ENCODE measurements at places on chromosomes 13 and 19.

- DNase-seq = no peak
Measured at GRCh38 chr19:38911388-38912001, 491 bp downstream of the CCER2 start.

GRCh38 chr13:93080587-93080986 is 146.0 kb upstream of the GPC6 start:
- DNase-seq = no peak

DNA sequence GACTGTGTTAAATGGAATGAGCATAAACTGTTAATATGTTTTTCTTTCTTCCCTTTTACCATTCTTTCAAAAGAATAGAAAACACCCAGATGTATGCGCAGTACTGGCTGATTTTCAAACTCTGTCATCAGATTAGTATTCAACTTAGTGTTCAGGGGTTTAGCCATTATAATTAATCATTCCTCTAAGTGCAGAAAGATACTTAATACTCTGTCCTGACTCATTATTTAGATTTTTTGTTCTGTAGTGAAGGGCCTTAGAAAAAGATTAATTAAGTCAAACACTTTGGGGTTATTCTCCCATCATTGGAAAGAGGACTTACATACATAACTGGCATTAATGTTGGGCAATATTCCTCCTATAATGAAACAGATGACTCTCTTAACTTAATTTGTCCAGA is 1316.7 kb upstream of the SLC10A2 start:
- no peak for DNase-seq

DNA sequence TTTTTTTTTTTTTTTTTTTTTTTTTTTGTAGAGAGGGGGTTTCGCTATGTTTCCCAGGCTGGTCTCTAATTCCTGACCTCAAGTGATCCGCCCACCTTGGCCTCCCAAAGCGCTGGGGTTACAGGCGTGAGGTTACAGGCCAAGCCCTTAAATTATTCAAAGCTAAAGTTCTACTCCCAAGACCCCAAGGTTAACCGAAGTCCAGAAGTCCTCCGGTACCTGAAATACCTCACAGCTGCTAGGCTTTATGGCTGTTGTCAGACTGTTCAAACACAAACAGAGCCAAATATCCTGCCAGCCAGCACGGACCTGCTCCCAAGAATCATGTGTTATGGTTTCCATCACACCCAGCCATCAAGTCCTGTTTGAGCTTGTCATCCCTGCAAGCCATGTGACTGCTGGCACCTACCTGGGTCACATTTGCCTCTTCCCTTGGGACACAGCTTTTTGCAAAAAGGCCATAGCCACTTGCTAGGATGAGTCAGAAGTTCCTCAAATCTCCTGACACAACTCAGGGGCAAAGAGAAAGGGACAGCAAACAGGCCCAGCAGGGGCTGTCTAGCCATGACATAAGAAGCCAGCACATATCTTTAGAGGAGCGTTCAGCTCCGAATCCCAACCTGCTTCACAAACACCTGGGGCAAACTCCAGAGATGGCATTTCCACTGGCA is 129.9 kb downstream of the FOXO1 start:
- no peak for DNase-seq

DNA sequence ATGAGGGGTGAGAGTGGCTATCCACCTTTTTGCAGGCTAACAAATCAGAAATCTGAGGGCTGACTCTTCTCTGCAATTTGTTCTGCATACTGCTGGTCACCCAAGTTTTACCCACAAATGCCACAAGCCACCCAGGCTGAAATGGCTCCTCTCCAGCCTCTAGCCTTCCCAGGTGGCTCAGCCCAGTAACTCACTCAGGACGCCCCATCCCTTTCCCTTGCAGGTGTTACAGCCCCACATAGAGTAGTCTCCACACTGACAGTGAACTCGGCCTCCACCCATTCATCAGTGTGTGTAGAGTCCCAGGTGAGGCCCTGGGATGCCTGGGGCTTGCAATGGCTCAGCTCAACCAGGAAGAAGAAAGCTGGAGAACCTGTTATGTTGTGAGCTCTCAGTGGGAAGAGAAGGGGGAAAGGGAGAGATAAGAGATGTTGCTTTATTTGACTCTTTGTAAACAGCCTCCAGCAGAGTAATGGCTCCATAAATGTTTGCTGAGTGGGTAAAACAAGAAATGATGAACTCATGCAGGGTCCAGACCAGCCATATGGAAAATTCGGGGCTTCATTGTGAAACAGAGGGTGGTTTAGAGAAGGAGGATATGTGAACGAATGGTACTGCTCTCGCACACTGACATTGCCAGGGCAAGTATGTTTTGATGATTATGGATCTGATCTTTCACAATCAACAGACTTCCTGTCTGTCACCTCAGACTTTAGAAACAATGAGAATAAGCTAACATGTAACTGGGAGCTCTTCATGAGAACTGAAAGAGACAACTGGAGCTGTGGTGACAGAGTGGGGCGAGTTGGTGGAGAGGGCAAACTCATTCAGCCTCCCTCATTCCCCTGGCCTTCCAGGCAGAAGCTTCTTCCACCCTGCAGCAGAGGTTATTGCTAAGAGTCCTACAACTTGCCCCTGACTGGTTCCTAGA is 74.2 kb upstream of the RFC3 start:
- no peak for DNase-seq

DNA sequence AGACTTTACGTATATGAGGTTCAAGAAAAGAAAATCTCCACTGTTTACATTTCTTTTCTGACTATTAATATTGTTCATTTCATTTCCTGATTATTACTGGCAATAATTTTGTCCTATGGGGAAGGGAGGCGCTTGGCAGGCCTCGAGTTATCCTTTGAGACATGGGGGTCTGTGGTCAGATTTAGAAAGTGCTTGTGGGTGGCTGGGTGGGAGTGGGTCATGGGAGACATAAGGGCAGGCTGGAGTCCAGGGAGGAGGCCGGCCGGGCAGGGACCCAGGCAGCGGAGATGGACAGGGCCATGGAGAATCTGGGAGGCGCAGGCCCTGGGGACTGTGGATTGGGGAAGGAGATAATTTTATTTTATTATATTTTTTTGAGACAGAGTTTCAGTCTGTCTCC is 40.1 kb downstream of the LTBP4 start:
- no peak for DNase-seq

DNA sequence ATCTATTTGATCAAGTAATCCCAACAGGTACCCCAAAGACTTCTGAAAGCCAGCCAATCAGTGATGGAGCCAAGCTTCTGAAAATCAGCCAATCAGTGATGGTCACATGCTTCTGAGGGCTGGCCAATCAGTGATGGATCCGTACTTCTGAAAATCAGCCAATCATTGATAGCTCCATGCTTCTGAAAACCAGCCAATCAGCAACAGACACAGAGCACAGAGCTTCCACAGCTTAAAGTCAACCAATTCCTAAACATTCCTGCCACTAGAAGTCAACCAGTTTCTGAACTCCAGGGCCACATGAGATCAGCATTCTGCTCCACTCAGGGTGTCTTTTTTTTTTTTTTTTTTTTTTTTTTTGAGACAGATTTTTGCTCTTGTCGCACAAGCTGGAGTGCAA is 8.2 kb upstream of the HSD17B14 start:
- no peak for DNase-seq

GRCh38 chr19:16527971-16528521 is 14.2 kb downstream of the CHERP start:
- DNase-seq = no peak

DNA sequence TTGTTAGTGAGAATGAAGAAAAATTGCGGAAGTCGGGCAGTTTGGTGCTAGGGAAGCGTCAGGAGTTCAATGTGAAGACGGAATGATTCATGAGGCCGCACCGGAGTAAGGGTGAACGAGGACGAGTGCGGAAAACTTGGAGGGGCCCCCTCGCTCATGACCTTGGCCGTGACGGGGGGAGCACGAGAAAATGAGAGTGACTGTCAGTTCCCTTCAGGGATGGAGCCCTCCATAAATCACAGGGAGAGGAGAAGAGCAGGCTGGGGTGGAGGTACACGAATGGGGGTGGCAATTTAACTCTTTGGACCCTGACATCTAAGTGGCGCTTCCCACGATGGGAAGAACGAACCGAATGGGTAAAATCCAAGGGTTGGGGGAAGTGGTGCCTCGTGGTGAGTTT is 486.4 kb downstream of the TSHZ3 start:
- no peak for DNase-seq

DNA sequence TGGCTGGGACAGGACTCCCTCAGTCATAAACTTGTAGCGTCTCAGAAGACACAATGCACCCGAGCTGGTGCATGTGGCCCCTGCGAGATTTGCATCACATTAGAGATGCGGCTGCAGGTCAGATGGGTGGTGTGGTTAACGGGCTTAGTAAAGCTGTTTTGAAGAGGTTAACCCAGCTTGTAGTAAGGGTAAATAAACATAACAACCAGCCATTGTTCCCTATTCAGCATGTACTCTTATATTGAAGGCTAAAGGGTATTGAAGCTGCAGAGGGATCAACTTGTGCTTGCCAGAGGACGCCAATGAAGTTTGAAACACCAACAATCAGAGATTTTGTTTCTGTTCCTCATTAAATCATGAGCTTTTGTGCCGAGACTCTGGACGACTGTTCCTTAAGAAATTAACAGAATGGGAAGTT is 79.4 kb downstream of the ZIC5 start:
- no peak for DNase-seq

DNA sequence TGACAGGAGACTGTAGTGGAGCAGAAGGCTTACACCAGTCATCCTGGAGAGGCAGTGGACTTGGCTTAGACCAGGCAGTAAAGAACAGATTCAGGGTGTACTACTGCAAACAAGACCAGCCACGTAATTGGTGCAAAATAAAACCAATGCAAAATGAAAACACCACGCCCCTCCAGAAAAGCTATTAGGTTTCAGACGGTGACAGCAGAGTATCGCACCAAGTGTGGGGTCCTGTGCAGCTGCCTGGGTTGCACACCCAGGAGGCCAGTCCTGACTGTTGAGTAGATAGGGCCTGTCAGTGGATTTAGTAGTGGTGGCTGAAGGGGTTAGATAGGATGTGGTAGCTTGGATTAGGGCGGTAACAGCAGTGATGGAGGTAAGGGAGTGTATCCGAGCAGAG is 5.4 kb upstream of the PRKACA start:
- no peak for DNase-seq

- DNase-seq = no peak
Measured at GRCh38 chr19:18340190-18340989, at the start of gene PGPEP1. Gene PGPEP1, plus strand, starts transcription at chr19:18340598. Its CDS starts 84 bp downstream, at chr19:18340682.

DNA sequence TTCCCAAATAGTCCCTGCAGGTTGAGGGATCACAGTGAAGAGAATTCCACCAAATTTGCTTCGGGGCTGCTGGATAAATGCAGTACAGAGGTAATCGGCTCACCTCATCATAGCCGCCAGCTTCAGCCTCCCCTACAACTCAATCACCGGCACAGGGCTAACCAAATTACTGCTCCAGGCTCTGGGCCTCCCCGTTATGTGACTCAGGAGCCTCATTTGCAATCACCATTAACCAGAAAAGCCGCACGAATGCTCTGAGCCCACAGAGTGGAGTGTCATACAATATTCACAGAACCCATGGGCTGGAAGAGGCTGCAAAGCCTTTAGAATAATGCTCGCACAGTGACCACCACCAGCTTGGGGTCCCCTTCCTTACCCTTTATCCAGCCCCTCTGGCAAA is 4.9 kb downstream of the SIAH3 start:
- no peak for DNase-seq

DNA sequence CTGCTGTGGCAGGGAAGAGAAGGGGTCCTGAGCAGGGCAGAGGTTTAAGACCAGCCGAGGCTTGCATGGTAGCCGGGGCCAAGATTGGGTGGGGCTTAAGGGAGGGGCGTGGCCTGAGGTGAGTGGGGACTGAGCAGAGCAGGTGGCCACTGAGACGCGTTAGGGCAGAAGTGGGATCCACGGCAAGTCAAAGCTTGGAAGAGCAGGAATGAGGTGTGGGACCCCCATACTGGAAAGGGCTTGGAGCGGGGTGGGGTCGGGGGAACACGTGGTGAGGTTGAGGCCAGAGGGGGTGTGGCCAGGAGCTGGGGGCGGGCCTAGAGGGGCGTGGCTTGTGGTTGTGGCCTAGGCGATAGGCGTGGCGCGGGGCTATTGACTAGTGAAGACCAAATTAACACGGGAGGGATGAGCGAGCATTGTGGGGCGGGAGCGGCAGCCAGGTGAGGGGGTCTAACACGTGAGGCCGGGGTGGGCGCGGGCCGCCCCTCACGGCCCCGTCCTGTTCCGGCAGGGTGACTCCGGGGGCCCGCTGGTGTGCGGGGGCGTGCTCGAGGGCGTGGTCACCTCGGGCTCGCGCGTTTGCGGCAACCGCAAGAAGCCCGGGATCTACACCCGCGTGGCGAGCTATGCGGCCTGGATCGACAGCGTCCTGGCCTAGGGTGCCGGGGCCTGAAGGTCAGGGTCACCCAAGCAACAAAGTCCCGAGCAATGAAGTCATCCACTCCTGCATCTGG is 3.3 kb downstream of the CFD start:
- DNase-seq = no peak

- no peak for DNase-seq
Measured at GRCh38 chr19:38281811-38282566, 17.6 kb downstream of the SPINT2 start.

DNA sequence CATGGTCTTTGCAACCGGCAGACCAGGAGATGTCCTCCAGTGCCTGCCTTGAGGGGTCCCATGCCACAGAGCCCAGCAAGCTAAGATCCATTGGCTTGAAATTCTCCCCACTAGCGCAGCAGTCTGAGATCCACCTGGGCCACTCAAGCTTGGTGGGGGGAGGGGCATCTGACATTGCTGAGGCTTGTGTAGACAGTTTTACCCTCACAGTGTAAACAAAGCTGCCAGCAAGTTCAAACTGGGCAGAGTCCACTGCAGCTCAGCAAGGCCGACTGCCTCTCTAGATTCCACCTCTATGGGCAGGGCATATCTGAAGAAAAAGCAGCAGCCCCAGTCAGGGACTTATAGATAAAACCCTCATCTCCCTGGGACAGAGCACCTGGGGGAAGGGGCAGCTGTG is 32.0 kb upstream of the ITM2B start:
- no peak for DNase-seq

GRCh38 chr19:6039566-6040225 is 61.8 kb upstream of the RANBP3 start:
- DNase-seq = no peak

GRCh38 chr19:28544451-28545261 is 668.3 kb downstream of the UQCRFS1 start:
- DNase-seq = no peak

DNA sequence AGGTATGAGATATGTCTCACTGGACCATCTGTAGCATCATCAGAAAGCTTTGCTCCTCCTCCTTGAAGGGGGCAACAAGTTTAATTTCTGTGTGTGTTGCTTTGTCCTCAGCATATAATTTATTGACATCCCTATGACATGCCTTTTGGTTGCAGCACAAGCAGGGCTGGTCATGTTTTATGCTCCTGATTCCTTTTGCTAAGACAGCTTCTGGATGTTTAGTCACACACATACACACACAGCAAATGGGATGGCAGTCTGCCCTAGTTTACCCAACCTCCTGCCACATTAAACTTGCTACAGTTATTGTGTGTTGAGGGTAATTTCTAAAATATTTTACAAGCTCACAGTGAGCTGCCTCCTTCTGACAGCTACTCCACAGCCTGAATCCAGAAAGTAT is 217.9 kb upstream of the RXFP2 start:
- DNase-seq = no peak

GRCh38 chr13:20482787-20483186 is 42.9 kb downstream of the CRYL1 start:
- no peak for DNase-seq
